NCI-H526 treated with DMSO at 0.1 percent for 48 hours (cell line): ENCODE measurements at places on chromosomes 2 and 18.

DNA sequence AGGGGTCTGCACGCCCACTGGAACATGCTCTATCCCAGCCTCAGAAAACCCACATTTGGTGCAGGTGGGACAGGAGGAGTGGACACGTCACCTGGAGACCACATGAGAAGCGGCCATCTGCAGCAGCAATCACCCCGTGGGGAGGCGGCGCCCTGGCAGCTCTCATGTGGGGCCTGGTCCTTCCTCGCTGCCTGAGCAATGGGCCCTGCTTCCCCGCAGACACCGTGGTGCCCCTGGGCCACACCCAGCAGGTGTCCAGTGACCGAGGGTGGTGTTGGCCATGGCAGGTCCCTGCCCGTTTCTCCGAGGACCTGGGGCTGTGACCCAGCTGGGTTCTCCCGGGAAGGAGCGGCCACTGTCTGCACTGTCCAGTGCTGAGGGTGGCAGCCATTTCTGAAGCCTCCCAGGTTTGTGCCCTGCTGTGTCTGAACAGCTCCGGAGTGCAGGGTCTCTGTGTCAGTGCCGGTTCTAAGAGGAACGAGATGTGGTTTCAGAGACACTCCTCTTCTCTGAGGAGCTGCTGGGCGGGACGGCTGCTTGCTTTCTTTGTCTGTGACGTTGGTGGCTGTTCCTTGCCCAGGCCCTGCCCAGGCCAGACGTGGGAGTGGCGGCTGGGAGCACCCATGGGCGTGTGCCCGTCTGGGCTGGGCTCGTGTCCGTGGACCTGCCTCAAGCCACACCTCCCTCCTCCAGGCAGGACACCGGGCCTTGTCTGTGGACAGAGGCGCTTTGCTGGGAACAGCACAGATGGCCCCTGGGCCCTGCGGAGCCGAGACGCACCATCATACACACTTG lies 44.8 kb downstream of the NFATC1 start:
- no peak for DNase-seq

GRCh38 chr2:133346654-133347053 lies 221.6 kb downstream of the NCKAP5 start:
- DNase-seq: no peak

DNA sequence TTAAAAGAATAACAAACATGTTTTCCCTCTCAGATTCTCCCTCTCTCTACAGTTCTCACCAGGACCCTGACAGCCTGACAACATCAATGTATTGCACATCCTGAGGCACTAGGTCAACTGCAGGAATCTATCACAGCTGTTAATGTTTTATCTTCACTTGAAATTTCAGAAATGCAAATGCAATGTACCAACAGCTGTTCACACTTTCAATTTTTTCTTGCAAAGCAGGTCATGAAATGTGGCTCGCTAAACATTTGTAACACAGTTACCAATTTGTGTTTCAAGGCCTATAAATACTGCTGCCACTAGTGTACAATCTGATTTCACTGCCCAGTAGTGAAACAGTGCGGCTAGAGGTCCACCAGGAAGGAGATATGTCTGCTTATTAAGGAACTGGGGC lies 147.8 kb downstream of the EXOC6B start:
- DNase-seq: no peak

GRCh38 chr2:17661460-17661859 lies 92.2 kb downstream of the SMC6 start:
- no peak for DNase-seq

DNA sequence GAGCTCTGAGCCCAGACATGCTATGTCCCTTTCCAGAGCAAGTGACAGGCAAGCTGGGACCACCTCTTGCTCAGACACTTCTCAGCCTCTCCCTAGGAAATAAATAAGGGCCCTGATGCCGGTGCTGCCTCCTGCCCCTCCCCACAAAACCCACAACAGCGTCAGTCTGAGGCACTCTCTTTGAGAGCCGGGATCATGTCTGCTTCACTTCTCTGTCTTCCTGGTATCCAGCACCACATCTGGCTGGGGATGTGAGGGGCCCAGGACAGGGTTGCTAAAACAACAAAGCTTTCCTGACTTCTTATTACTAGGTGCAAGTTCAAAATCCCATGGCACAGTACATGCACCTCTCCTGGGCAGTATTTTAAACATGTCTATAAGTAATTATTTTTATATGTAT lies 103.9 kb upstream of the GLI2 start:
- no peak for DNase-seq

GRCh38 chr2:177728399-177728765 lies 335.8 kb downstream of the AGPS start:
- no peak for DNase-seq

DNA sequence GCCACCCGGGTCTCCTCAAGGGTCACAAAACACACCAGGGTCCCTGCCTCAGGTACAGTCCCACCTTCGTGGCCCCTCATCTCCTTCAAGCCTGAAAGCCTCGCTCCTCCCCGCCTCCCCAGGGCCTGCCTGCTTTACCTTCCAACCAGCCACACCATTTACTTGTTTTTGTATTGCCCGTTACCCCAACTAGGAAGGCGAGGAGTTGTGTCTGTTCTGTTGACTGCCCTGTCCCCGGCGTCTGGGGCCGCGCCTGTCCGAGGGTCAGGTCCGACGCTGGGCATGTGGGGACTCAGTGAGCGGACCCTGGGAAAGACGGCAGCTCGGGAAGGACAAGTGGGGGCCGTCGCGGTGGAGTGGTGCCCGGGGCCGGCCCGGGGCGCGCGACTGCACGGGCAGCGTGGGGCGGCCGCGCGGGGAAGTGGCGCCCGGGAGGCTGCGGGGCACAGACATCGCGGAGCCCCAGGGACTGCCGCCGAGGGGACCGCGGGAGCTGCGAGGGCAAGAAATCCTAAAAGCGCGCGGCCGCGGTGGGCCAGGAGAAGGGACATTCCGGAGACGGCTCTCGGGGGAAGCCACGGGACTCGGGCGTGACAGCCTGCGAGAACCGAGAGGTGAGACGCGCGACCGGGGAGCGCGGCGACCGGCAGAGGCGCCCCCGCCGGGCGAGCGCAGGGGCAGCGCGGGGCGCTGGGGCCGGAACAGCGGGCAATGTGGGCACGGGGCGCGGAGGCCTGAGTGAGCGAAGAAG lies 797 bp upstream of the GRHL1 start:
- DNase-seq: no peak

GRCh38 chr2:237459226-237459625 lies 27.8 kb upstream of the MLPH start:
- no peak for DNase-seq

DNA sequence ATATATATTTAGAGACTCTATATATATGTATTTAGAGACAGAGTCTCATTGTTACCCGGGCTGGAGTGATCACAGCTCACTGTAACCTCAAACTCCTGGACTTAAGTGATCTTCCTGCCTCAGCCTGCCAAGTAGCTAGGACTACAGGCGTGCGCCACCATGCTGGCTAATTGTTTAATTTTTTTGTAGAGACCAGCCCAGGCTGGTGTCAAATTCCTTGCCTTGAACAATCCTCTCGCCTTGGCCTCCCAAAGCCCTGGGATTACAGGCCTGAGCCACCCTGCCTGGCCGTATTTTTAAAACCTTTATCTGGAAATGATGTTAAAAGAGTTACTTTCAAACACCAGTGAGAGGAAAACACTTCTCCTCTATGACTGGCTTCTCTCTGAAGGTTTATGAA lies 30.9 kb upstream of the PGAP1 start:
- DNase-seq: no peak

DNA sequence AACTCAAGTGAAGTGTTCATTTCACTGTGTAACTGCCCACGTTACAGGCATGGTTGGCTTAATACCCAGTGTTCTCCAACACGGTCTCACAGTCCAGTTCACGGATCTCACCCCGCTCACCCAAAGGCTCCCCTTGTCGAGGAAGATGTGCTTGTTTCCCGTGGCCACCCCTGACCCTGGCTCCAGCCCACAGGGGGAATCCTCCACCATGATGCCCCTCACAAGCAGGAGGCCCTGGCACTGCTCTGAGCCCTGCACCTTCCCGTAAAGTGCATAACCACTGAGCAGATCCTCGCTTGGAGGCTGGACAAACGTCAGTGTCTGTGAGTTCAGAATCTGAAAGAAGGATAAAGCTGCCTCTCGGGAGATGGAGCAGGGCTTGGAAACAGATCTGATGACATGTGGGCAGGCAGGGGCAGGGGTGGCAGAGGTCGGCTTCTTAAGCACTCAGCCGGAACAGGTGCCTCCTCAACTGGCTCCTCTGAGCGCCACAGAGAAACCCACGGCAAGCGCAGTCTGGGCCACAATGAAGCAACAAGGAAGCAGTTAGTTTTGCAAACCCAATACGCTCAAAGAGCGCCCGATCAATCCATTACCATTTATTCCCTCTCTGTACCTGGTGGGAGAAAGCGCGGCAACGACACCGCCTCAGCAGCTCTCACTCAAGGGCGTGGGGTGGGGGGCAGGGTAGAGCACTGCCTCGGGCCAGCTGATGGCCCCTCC lies 17.6 kb downstream of the HDAC4 start:
- DNase-seq: no peak

DNA sequence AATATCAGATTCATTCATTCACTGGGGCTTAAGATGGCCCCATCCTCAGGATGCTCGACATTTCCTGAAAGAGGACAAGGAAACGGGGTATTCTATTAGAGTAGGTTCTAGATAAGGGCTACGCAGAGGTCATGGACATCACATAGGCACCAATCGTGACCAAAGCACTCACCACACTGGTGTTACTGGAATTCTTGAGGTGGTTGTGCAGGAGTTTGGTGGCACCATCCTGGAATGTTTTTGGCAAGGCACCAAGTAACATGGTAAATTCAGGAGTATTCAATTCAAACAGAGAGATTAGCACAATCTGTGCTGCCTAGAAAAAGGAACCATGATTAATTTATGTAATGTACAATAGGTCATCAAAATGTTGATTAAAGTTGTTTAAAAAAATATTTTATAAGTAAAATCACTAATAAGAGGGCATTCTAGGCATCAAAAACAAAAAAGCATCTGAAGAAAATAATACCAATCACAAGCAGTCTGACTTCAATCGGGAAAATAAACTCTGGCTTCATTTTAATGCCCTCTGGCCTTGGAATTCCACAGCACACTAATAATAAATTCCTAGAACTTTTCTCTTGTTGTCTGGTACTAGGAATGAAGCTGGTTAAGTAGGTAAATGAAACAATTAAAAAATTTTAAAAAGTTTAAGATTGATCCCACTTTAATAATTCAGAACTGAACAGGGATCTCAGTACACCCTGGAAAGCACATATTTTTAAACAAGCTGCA lies 102.8 kb upstream of the TFCP2L1 start:
- no peak for DNase-seq

- no peak for DNase-seq
These were observed 133.8 kb downstream of the CAMKMT start for GRCh38 chr2:44495544-44495943.

DNA sequence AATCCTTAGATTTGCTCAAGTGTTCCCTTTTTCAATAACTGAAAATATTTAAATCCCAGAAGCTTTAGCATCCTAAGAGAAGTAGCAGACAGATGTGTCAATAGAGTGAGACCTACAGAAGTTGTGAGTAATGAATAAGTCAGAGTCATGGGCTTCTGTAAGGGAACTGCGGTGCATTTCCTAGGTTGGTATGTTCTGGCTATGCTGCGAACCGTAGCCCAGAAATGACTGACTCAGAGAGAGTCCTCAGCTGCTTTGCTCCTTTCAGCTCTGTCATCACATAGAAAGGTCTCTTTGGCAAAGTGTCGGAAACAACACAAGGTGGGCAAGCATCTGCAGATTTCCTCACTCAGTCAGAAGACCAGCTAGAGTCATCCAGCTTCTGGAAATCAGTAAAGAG lies 297.1 kb downstream of the ARHGAP15 start:
- no peak for DNase-seq

DNA sequence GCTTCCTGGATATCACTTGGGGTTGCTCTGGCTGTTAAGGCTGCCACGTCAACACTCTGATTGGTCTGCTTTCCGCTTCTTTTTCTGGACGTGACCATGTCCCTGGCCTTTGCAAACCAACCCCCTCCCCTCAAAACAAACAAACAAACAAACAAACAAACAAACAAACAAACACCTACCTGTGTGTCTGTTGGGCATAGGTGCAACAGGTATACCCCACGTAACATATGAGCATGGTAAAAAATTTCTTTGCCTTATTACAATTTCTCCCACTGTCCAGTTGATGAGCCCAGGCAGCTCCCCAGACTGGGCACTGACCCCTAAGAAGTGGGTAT lies 80.6 kb downstream of the ADD2 start:
- DNase-seq: no peak

- no peak for DNase-seq
These were observed 37.5 kb upstream of the SOS1 start for GRCh38 chr2:39158351-39158750.

GRCh38 chr18:55139307-55139706 lies 180.0 kb upstream of the CCDC68 start:
- DNase-seq: no peak

- no peak for DNase-seq
These were observed 86.1 kb upstream of the CTAGE1 start for GRCh38 chr18:22503803-22504202.

GRCh38 chr18:26464128-26465011 lies 84.0 kb downstream of the KCTD1 start:
- no peak for DNase-seq

DNA sequence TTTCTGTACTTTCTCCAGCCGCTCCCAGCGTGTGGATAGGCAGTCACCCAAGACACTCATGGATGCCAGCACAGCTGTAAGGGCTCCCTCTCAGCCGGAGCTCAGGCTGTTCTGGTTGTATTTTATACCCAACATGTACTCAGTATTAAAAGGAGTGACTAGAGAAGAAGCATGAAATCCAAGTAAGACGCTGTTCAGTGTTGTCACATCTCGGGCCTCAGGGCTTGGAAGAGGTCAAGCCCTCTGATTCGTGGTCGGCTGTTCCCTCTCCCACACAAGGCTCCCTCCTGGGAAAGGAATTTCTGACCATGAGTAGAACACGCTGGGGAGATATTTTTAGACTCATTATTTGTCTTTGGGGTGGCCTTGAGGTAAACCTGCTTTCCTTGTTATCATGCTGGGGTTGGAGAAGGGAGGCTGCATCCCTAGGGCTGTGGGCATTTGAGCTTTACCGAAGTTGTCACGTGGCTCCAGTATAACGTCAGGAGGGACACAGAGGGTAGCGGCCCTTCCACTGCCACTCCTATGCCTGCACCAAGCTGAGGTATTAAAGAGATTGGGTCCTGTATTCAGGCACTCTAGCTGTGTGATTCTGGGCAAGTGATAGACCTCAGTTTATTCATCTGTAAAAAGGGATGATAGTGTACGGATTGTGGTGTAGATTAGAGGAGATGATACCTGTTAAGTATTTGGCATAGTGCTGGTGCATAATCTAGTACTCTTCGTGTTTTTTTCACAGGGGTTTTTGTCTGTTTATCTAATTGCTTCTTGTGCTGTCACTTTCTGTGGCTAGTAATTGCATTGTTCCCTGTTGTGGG lies 34.1 kb downstream of the HK2 start:
- DNase-seq: no peak

DNA sequence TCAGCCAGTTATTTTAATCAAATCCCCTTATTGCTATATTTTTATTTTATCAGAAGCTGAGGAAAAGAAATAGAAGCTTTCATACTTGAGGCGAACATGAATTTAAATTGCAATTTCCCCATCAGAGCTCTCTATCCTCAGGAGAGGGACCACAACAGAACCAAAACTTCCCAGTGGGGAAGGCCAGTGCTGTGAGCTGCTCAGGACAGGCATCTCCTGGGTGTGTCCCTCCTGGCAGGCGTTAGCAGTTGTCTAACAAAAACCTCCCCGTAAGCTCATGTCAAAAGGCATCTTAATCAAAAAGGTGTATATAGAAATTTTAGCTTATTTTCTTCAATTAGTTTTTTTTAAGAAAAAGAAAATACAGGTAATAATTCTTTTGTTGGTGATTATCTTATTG lies 93.0 kb downstream of the PID1 start:
- DNase-seq: no peak
